ENCODE measurements at places on chromosomes 1 and 21. TPM values are rescaled to one million over a fixed set of nuclear protein-coding genes. Genes with fewer than 3 reads are reported as not detected.

GRCh38 chr1:8989821-8990220 lies 36.4 kb downstream of the SLC2A7 start:
- no peak for DNase-seq

- DNase-seq = no peak
Observed at GRCh38 chr1:153430561-153430960, 14.2 kb downstream of the S100A7A start.

DNA sequence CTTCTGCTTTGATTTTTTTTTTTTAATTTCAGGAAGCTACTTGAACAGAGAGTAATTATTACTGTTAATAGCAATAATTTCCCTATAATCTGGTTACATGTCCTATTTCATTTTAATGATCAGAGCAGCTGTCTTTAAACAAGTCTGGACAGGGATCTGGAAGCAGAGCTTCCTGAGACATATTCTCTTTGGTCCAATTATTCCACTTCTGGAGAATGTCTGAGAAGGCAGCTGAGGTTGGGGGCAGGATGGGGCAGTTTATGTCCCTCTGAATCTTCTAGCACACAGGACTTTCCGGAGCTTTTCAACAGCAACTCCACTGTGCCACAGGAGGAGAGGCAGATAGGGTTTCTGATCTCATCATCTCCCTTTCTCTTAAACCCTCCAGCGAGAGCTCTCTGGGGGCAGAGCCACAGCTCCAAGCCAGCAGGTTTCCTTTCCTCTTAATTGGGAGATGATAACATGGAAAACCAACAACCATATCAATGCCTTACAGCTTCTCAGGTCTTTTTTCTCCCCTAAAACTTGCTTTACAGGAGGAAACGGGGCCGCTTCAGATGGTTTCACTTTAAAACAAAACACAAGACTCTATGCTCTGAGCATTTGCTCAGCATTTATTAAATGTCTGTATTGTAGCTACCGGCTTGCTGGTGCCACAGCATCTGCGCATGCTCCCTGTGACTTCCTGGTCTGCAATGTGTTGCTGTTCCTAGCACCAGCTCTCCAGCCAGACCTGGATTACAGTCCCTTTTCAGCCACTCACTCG lies 425.7 kb upstream of the USP24 start:
- DNase-seq = peak; percentile 76

DNA sequence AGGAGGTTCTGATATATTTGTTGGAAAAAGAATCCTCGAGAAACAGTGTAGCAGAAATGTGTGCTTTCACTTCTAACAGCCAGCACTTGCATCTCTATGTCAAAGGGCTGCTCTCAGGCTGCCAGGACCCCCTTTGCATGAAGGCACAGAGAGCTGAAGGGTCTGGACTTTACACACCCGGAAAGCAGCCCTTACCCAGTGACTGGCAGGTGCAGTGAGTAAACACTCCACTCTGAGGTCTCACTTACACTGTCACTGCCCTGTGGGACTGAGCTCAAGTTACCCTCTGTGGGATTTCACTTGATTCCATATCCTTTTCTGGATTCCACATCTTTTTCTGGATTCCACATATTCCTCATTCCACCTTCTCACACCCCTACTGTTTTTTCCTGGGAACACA lies 40.8 kb upstream of the PPP2R5A start:
- no peak for DNase-seq

DNA sequence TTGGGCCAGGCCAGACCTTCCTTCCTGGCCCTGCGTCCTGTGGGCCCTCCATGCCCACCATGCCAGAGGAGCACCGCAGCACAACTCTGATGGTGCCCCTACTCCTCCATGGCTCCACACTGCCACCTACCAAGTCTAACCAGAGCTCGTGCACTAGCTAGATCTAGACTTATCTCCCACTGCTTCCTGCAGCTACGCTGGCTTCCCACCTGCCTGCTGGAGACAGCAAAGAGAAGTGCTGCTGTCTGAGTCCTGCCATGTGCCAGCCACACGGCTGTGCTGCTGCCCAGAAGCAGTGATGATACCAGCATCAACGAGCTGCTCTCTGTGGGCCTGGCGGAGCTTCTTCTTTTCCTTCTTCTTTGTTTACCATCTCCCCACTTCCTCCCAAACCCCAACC lies 4.5 kb downstream of the GUCA2B start:
- DNase-seq = no peak

- no peak for DNase-seq
Observed at GRCh38 chr1:58975888-58976287, 192.0 kb upstream of the JUN start.

GRCh38 chr1:180152588-180152987 lies 2.1 kb upstream of the QSOX1 start:
- no peak for DNase-seq

The UBE2U gene
- not detected for total RNA-seq

The OR2G6 gene
- total RNA-seq = not detected

The LMX1A gene
- 0.22 TPM for total RNA-seq

The ACKR1 gene
- total RNA-seq = 156 TPM

All from sciatic nerve (tissue), 2 donors.